ENCODE measurements at places on chromosomes 13 and 19. TPM values are rescaled to one million over a fixed set of nuclear protein-coding genes. Genes with fewer than 3 reads are reported as not detected.
A peak's percentile ranks its signal among the peaks of the same experiment; 100 is the strongest.

DNA sequence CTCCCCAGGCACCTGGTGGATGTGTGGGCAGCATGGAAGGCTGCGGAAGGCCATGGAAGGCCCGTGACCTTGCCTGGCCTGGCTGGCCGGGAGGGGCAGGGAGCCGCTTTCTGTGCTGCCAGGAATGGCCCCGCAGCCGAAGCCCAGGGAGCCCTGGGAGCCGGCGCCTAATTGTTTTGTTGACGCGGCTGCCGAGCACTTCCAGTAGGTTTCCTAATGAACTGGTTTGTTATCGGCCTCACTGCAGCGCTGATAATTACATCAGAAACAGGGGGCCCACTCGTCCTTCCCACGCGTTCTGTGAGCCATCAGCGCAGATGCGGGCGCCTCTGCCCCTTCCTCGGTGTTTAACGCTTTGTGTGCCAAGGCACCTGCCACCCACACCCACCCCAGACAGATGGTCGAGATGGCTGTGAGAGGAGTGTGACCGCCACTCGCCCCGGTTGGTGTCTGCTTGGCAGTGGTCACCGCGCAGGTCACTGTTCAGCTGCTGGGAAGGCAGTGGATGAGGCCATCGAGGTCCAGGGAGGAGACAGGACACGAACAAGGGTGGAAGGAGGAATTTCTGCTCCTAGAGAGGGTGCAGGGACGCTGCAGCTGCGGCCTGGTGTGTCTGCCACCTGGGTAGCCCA lies 124.5 kb downstream of the KDM4B start:
- DNase-seq: peak; percentile 40

DNA sequence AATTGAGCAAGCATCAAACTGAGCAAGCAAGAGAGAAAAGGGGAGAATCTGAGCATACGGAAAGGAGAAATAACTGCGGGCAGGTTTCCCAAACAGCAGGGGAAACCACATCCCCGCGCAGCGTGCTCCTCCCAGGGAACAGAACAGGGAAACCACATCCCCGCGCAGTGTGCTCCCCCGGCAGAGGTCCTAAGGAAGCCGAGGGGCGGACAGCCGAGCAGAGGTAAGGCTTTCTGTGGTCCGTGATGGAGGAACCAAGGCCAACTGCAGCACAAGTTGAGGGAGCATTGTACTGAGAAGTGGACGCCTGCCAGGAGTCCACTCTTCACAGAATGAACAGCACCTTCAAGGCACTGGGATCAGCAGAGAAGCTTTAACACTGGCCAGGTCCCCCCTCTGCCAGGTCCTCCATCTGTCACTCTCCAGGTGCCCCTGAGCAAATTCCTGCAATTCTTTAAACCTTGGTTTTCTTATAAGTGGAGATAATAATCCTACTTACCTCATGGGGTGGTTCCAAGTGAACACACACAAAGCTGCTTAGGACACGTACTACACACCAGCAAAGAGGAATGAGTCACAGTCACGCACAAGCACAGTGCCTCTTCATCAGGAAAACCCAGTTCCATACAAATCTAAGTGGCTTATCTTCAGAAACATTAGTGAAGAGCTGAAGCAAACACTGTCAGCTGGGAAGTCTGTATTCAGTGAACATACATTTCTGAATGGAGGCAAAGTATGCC lies 23.0 kb upstream of the LAMP1 start:
- DNase-seq: no peak

DNA sequence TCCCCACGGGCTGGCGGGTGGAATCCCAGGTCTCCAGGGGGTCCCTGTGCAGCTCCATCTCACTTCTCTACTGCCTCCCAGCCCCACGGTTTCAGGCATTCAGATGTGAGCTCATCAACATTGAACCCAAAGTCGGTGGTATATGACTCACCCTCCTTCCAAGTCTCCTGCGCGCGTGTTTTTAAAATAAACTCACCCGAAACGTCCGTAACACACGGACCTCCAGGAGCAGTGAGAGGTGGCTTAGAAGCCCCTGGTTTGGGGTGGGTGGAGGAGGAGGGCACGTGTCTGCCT lies 14.0 kb upstream of the CRTC1 start:
- DNase-seq: no peak

DNA sequence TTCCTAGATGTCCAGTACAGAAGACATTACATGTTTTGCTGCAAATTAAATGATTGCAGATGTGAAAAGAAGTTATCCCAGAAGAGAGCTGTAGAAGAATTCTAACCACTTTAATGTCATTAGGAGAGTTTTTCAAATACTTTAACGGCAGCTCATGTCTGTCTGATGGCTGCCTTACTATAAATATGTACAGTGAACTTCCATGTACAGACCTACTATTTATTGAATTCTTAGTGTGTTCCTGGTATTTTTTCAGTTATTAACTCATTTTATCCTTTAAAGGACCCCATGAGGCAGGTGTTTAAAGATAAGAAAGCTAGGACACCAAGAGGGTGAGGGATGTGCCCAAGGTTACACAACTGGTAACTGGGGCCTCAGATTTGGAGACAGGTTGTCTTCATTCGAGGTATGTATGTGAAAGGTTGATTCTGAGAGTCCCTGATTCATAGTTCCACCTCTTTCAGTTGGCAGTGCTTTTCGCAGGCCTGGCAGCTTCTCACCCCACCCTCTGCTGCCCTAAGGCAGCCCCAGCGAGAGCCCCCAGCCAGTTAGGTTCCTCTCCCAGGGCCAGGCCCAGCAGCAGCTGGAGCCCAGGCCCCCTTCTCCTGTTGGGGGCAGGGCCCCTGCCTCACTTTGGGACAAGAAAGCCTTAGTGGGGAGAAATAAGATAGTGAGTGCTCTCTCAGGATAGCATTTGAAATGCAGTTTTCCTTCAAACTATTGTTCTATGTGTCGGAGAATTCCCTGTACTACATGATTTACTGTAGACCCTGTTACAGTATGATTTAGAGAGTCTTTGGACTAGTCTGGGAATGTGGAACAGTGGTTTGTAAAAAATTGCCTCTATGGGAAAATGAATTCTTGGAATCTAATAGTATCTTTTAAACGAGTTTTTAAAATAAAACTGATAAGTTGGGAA lies 67.7 kb upstream of the TEX29 start:
- DNase-seq: no peak

- no peak for DNase-seq
Observed at GRCh38 chr13:114324334-114324733, 10.0 kb downstream of the CHAMP1 start.

DNA sequence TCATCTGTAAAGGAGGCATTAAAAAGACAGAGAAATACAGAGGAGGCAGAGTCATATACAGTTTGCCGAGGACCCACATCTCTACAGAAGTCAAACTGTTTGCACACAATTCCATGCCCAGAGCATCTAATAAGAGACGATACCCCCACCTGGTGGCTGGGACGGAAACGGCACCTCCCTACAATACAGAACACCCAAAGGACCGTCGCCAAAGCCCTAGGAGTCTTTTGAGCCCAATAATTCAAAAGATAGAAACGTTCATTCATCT lies 703 bp upstream of the PLEKHG2 start:
- peak; percentile 93 for DNase-seq

- peak; percentile 59 for DNase-seq
Observed at GRCh38 chr13:100235311-100235901, 146.5 kb downstream of the PCCA start.

- DNase-seq: no peak
Observed at GRCh38 chr13:51675385-51675784, 91.1 kb downstream of the WDFY2 start.

DNA sequence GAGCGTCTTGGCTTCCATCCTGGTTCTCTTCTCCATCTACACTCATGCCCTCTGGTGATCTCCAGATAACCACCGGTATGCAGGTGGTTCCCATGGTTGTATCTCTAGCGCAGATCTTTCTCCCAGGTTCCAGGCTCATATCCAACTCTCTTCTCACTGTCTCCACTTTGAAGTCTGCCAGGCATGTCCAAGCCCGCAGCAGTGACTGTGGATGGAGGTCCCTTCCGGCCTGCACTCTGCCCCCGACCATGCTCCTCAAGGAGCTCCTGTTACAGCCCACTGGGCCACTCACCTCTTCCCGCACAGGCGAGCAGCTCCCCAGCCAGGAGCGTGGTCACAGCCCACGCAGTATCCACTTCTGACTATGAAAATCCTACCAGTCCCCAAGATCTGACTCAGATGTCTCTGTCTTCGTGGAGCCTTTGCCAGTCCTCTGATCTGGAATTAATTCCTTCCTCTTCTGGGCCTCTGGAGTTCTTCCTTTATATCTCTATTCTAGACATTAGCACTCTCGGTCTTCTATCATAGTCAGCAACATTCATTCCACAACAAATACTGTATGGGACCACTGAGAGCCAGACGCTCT lies 100.2 kb downstream of the TEX26 start:
- no peak for DNase-seq

DNA sequence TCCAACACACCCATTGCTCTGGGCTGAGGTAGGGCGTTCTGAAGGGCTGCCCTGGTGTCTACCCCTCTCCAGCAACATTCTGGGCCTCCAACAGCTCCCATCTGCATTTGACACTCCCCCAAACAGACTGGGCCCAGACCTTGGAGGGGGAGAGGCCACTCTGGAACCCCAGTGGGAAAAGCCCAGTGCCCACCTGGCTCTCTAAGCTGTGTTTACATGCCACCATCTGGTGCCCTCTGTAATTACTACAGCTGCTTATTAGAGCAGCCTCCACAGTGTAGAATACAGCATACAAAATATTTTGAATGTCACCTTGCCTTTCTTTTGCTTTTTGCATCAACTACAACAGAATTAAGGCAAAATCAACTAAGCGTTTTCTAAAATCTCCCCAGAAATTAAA lies 35.8 kb upstream of the TM9SF2 start:
- DNase-seq: no peak

The PBX4 gene
- total RNA-seq: 3.2 TPM

The ZFP36 gene
- not detected for total RNA-seq

The PDX1 gene
- not detected for total RNA-seq

The PLIN4 gene
- 0.15 TPM for total RNA-seq

The KLK13 gene
- not detected for total RNA-seq

Data from neural progenitor cell (in vitro differentiated cells).